Fibroblast of lung (primary cell): ENCODE measurements at places on chromosomes 12 and 14.

GRCh38 chr12:78115889-78116288 lies 285.2 kb downstream of the NAV3 start:
- no peak for DNase-seq

DNA sequence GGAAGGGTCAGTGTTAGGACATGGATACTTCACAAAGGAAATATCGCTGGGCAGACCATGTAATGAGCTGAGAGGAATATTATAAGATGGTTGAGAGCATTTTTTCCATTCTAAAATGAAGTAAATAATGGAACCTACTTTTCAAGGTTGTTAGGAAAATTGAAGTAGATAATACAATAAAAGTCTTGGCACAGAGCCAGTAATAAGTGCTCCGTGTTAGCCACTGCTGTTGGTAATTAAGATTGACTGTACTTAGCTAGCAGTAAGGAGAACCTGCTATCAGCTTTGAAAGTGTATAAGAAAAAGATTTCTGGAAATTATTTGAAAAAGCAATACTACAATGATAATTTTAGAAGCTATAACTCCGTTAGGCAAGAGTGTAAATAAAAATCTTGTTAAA lies 77.6 kb downstream of the SCAF11 start:
- DNase-seq: no peak

GRCh38 chr14:88380405-88380804 lies 5.1 kb upstream of the SPATA7 start:
- peak; percentile 18 for DNase-seq

DNA sequence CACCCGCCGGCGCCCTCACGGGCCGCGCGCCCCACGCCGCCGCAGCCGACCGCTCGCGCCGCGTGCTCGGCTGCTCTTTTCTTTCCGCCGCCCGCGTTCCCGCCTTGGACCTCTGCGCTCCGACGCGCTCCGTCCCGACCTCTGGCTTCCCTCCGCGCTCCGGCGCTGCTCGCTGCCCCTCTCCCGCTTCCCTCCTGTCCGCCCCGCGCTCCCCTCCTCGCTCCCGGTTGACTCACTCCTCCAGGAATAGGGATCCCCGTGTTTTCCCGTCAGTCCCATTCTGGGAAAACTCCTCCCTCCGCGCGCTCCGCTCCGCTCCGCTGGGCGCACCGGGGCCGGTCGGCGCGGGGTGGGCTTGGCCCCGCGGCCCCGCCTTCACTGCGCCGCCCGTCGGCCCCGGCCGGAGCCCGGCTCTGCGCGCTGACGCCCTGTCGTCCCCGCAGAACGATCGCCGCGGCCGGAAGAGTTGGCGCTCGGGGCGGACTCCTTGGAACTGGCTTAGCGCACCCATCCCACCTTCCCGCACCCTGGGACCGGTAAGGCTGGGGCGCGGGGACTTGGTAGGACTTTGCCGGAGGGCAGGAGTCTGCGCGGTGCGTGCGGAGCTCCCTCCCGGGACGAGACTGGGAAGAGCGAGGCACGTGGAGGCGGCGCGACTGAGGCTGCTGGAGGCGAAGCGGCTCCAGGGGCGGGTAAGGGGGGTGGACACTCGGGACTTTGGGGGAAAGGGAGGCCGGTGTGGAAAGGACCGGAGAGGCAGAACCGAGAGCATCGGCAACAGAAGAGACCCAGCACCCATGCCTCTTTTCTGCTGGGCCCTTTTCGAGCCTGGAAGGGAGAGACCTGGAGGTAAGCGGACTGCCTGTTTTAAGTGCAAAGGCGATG lies 550 bp downstream of the TEAD4 start:
- DNase-seq: peak; percentile 62

DNA sequence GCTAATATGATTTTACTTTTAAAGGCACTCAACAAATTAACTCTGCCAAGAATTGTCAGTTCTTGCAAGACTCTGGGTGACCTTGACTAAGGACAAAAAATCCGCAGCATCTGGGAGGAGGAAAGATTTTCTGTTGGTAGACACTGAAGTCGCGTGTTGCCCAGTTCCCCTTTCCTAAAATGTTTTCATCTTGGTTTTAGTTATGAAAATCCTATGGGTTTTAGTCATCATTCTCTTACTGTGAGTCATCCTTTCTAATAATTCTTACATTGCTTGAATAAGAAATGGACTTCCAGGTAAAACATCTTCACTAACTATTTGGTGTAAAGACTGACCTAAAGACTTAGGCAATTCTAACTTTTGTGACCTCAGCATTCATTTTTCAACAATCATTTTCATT lies 9.1 kb downstream of the GSG1 start:
- DNase-seq: peak; percentile 65

- DNase-seq: no peak
These were observed 89.7 kb downstream of the ASCL4 start for GRCh38 chr12:107864235-107864634.

GRCh38 chr12:132710043-132710404 lies 618 bp upstream of the PGAM5 start:
- DNase-seq: no peak

DNA sequence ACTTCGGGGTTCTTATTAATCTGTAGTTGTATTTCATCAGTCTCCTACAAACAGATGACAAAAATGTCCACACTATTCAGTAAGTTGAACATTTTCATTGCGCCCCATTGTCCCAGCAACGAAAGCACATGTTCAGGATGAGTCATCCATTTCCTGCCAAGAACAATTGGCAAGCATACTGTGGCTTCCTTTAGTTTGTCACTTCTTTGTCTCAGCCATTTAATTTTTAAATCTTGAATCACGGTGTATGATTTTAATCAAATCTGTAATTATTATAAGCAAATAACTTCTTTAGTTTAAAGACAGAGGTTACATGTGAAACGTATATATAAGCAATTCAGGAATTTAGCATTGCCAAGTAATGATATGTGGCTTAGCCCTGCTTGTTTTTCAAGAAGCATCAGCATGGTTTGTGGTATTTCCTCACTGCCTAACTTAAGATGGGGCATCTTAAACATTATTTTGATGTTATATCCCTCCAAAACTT lies 211.3 kb upstream of the KRR1 start:
- DNase-seq: peak; percentile 96

DNA sequence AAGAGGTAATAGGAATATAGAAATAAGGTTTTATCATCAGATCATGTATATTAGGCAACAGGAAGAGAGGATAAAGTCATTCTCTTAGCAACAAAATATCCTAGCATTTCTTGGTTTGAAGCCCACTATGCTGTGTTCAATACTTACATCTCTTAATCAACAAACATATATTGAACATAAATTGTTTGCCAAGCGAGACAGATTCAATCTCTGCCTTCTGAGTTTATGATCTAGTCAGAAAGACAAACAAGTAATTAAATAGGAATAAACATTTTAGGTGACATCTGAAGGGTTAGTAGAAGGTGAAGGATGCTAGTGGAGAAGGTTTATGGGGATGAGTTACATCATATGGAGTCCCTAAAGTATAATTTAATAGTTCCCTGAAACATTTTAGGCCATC lies 54.8 kb downstream of the PPHLN1 start:
- no peak for DNase-seq

DNA sequence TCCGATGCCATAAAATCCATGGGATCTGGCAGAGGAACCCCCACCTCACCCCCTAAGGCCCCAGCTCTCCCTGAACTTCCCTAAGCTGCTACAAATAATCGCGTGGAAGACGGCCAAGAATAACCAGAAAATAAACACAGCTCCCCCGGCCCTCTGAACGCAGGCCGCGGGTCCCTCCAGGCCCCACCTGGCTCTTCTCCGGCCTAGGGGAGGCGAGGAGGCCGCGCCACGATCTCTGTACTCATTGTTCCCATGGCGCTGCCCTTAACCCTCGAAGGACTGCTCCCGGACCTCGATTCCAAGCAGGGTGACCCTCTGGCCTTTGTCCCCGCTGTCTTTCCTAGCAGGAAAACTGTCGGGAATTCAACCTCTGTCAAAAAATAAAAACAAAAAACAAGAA lies 33.9 kb upstream of the TBX5 start:
- no peak for DNase-seq

- no peak for DNase-seq
These were observed 13.3 kb downstream of the SLC25A29 start for GRCh38 chr14:100292776-100293461.

DNA sequence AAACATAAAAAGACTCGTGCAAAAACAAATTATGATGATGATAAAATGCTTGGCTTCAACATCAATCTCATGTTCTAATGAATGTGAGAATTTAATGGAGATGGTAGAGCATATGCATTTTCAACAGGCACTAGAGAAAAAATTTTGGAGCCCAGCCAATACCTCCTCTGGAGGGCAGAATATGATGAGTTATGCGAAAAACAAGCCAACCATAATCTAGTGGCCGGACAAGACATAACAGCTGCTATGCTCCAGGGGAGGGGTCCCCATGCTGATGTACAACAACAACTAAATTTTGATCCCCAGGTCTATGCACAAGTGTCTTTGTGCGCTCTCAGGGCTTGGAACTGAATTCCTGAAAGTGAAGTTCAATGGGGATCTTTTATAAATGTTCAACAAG lies 1197.5 kb downstream of the LRFN5 start:
- no peak for DNase-seq

GRCh38 chr14:53808042-53808441 lies 148.6 kb downstream of the BMP4 start:
- DNase-seq: no peak

DNA sequence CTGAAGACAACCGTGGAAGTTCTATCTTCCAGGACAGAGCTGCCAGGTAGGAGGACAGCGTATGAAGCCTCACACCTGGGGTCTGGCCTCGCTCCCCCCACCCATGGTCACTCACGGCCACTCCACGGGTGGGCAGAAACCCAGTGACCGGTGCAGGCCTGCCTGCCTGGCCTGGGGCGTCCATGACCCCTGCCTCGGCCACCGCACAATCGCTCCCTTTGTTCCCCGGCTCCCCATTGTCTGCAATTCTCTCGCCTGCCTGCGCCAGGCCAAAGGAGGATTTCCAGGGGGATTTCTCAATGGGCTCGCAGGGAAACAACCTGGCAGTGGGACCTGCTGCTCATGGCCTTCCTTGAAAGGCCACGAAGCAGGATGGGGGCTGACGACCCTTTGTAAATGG lies 22.6 kb downstream of the CCDC85C start:
- no peak for DNase-seq
